ENCODE measurements at places on chromosomes 6 and 20. TPM values are rescaled to one million over a fixed set of nuclear protein-coding genes. Genes with fewer than 3 reads are reported as not detected.
A peak's percentile ranks its signal among the peaks of the same experiment; 100 is the strongest.

GRCh38 chr6:114339706-114340105 lies 3.1 kb downstream of the HS3ST5 start:
- H3K27me3 ChIP-seq: peaks cover 30% of the 10 kb centered on the region
- H3K36me3 ChIP-seq: peaks cover 1% of the 10 kb centered on the region
- no peak for DNase-seq
- no peaks in the 10 kb centered on the region for H3K4me1 ChIP-seq
- no peak overlapping the region for H3K4me3 ChIP-seq

DNA sequence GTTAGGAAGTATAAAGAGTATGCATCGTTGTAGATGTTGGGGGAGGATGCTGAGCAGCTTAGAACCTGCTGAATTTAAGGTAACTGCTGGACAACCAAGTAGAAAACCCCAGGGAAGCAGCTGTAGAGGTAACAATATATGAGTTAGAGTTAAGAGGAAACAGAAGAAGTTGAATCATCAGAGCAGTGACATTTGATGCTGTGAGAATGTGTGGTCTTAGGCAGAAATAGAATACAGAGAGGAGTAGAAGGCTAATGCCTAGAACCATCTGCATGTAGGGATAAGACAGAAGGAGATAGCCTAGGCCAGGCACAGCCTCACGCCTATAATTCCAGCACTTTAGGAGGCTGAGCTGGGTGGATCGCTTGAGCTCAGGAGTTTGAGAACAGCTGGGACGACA lies 22.6 kb upstream of the DYNLRB1 start:
- peaks cover 52% of the 10 kb centered on the region for H3K36me3 ChIP-seq
- no peak for DNase-seq
- no peak overlapping the region for H3K4me3 ChIP-seq

DNA sequence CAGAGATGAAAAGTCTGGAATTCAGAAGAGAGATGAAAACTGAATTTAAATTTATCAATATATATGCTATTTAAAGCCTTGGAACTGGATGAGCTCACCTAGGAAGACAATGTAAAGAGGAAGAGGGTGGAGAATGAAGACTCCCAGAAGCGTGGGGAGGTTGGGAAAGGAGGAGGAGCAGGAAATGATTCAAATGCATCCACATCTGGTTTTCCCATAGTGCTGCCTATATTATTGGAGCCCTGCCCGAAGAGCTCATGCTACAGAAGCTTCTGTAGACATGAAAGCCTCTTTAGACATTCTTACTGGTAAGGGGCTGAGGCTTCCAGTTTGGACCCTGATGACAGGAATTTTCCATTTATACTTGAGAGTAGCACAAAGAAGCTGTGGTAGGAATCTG lies 19.2 kb downstream of the PDE7B start:
- H3K4me1 ChIP-seq: peaks cover 23% of the 10 kb centered on the region
- H3K4me3 ChIP-seq: no peak overlapping the region
- peaks cover 15% of the 10 kb centered on the region for H3K36me3 ChIP-seq
- no peak for DNase-seq
- H3K27me3 ChIP-seq: no peaks in the 10 kb centered on the region

DNA sequence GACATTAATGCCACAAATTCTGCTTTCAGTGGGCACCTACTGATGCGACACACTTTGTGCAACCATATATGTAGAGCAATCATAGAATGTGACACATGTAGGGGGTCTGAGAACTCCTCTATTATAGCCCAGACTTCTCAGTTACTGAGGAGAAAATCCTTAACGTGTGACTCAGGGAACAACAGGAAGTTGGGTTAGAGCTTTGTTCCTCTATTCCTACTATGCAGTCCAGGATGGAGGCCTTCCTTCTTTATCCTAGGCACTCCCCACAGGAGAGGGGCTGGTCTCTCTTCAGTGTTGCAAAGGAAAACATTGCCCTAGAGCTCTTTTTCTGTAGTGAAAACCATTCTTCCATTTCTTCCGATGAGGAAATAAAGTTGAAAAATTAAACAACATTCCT lies 39.6 kb upstream of the RCAN2 start:
- no peak overlapping the region for H3K4me3 ChIP-seq
- no peaks in the 10 kb centered on the region for H3K27me3 ChIP-seq
- no peak overlapping the region for H3K27ac ChIP-seq
- no peak for DNase-seq

- DNase-seq: peak; percentile 76
- H3K4me3 ChIP-seq: peak within 1 kb of the TSS; percentile 90
- peaks cover 48% of the 10 kb centered on the region for H3K4me1 ChIP-seq
- peaks cover 25% of the 10 kb centered on the region for H3K36me3 ChIP-seq
Observed at GRCh38 chr6:28399350-28400121, at the start of gene ZSCAN12. Gene ZSCAN12 (minus strand): TSS chr6:28399747. CDS start chr6:28398405, 1,342 bp downstream.

DNA sequence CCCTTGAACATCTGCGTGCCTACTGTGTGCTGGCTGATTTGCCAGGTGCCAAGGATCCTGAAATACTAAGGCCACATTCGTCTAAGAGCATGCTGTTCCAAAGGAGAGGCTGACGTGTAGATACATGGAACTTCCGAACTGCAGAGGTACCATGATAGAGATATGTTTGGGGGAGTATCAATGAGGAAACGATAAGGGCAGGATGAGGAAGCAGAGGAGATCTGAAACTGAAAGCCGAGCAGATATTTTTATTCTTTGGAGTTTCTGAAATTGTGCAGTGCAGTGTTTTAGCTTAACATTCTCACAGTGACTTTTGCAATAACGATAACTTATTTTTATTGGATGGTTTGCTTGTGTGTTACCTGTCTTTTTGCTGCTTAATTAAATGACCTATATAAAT lies 24.3 kb downstream of the BMP6 start:
- peaks cover 14% of the 10 kb centered on the region for H3K27me3 ChIP-seq
- no peak overlapping the region for H3K27ac ChIP-seq
- no peaks in the 10 kb centered on the region for H3K4me1 ChIP-seq
- no peaks in the 10 kb centered on the region for H3K36me3 ChIP-seq

DNA sequence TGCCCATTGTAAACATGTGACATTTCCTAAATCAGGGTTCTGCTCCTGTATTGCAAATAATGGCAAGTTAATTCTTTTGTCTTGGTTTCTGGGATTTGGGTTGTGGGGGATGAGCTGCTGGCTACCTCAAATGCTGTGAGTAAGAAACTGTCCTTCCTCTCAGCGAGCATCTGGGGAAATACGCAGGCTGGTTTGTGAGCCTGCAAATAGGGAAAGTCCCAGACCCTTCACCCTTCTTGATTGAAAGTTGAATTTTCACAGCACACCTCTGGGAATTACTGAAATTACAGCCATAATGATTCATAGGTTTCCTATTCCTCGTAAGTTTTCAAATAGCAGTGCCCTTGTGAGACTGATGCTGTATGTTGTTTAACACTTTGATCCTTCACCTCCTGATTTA lies 138.1 kb downstream of the TBXT start:
- no peaks in the 10 kb centered on the region for H3K36me3 ChIP-seq
- no peaks in the 10 kb centered on the region for H3K27me3 ChIP-seq

- H3K4me1 ChIP-seq: peaks cover 25% of the 10 kb centered on the region
- no peak for DNase-seq
- no peaks in the 10 kb centered on the region for H3K36me3 ChIP-seq
- H3K27ac ChIP-seq: peak overlapping the region; percentile 21
- H3K4me3 ChIP-seq: no peak overlapping the region
Observed at GRCh38 chr6:30127238-30128093, 8.5 kb upstream of the TRIM40 start.

DNA sequence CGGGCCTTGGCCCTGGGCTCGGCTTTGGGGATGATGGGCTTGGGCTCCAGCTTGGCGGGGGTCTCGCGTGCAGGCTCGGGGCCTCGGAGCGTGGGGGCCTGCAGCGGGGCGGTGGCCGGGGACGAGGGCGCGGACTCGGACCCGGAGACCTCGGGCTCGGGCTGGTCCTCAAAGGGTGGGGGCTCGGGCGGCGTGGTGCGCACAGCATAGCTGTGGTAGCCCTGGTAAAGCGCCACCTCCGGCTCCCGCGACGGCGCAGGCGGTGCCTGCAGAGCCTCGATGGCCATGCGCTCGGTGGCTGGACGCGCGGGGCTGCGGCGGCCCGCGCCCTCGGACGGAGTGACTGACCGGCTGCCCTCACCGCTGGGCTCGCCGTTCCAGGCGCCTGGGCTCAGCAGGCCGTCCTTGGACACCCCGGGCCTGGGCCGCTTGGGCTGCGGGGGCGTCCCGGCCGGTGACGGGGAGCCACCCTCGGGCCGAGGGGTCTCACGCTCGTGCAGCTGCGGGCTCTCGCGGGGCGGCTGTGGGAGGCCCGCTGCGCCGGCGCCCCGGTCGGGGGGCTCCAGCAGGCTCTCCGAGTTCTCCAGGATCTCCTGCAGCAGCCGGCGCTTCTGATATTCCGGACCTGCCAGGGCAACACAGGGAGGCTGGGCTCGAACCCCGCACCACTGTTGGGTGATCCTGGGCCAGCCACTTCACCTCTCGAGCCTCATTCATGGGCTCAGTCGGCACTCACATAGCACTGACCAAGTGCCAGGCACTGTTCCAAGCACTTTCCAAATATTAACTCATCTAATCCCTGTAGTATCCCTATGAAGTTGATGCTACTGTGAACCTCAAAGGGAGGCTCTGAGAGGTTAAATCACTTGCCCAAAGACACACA lies 71.0 kb downstream of the JPH2 start:
- peaks cover 6% of the 10 kb centered on the region for H3K4me1 ChIP-seq
- H3K27me3 ChIP-seq: peaks cover 24% of the 10 kb centered on the region
- H3K36me3 ChIP-seq: no peaks in the 10 kb centered on the region
- no peak overlapping the region for H3K27ac ChIP-seq
- no peak overlapping the region for H3K4me3 ChIP-seq
- DNase-seq: no peak

- H3K4me1 ChIP-seq: peaks cover 47% of the 10 kb centered on the region
- H3K27ac ChIP-seq: no peak overlapping the region
- H3K27me3 ChIP-seq: no peaks in the 10 kb centered on the region
- H3K36me3 ChIP-seq: peaks cover 7% of the 10 kb centered on the region
- H3K4me3 ChIP-seq: no peak overlapping the region
- DNase-seq: no peak
Observed at GRCh38 chr6:156790711-156791319, 13.6 kb downstream of the ARID1B start.

DNA sequence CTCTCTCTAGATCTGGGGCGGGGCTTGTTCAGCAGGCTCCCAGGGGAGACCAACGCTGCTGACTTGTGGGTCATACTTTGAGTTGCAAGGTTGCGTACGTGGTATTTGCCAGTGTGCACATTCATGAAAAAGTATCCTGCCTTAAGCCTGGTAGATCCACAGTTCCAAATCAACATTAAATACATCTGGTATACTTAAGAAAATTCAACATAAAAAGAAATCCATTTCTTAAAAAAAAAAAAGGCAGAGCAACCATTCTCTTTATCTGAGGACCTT lies 81.4 kb downstream of the SLC22A3 start:
- H3K4me3 ChIP-seq: no peak overlapping the region
- H3K36me3 ChIP-seq: no peaks in the 10 kb centered on the region
- H3K27ac ChIP-seq: no peak overlapping the region
- H3K4me1 ChIP-seq: peaks cover 9% of the 10 kb centered on the region

- DNase-seq: no peak
- no peaks in the 10 kb centered on the region for H3K4me1 ChIP-seq
- peaks cover 2% of the 10 kb centered on the region for H3K27me3 ChIP-seq
- H3K27ac ChIP-seq: no peak overlapping the region
- H3K4me3 ChIP-seq: no peak overlapping the region
Observed at GRCh38 chr6:132253211-132253610, 148.1 kb downstream of the MOXD1 start.

DNA sequence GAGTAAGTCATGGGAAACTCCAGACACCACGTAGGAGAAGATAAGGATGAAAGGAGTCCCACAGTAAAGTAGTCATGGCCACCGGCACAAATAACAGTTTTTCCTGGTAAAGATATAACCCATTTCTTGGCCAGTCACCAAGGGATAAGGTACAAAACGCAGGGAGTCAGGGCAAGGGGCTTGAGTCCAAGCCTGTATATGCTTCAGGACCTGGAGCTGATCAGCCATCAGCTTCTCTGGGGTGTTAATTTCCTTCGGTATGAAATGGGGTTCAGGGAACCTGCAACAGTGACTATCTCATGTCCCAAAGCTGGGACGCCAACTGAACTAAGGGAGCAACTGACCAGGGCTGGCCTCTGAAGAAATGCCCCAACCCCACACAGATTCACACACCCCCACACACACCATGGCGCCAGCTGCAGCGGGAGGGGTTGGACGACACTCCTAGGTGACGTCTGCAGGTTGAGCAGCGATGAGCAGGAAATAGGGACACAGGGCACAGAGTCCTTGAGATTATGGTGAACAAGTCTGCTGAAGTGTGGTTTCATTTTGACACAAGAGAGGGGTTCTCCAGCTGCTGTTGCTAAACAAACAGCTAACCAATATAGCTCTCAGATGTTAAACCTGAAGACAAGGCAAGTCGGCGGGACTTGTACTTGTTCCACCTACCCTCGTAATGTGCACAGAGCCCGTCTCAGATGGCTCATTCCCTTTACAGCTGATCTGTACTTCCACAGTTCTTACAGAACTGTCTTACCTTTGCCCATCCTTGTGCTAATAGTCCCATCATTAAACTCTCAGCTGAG lies 7.4 kb upstream of the ADTRP start:
- no peaks in the 10 kb centered on the region for H3K36me3 ChIP-seq
- H3K27me3 ChIP-seq: no peaks in the 10 kb centered on the region
- H3K4me3 ChIP-seq: peak overlapping the region; percentile 28
- H3K4me1 ChIP-seq: peaks cover 13% of the 10 kb centered on the region
- peak; percentile 64 for DNase-seq

GRCh38 chr6:159902620-159903019 lies 11.8 kb downstream of the MAS1 start:
- no peaks in the 10 kb centered on the region for H3K36me3 ChIP-seq
- peaks cover 7% of the 10 kb centered on the region for H3K27me3 ChIP-seq
- no peak overlapping the region for H3K27ac ChIP-seq
- H3K4me3 ChIP-seq: no peak overlapping the region
- no peaks in the 10 kb centered on the region for H3K4me1 ChIP-seq

DNA sequence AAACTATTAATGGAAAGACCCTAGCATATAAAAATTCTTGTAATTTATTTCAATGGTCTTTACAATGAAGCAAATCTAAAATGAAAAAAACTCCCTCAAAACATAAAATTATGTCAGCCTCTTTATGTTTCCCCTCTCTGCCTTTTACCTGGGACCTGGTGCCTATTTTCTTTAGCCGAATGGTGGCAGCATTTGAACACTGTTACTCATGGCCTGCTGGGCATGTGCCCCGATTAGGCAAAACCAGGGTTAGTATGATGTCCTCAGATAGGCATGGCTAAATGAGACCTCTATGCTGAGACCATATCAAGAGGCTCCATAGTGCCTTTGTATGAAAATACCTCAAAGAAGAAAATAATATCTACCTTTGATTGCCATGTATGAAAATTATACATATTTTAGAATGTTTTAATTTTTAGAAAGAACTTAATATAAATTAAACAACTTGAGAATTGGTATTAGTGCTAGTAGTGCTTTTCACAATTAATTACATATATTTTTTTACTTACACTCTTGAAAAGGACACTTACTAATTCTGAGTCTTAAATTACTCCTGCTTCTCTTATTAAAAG lies 22.5 kb upstream of the C6orf58 start:
- no peak overlapping the region for H3K27ac ChIP-seq
- DNase-seq: no peak
- no peaks in the 10 kb centered on the region for H3K36me3 ChIP-seq
- no peaks in the 10 kb centered on the region for H3K4me1 ChIP-seq

- peaks cover 31% of the 10 kb centered on the region for H3K27me3 ChIP-seq
- no peak overlapping the region for H3K27ac ChIP-seq
- peaks cover 13% of the 10 kb centered on the region for H3K36me3 ChIP-seq
- H3K4me1 ChIP-seq: peaks cover 20% of the 10 kb centered on the region
- H3K4me3 ChIP-seq: no peak overlapping the region
- DNase-seq: no peak
Observed at GRCh38 chr20:25050501-25051350, 7.2 kb downstream of the ACSS1 start.

Gene TSHZ2
- 26.0 TPM for total RNA-seq

Gene C2
- 1.6 TPM for total RNA-seq

Gene HLA-DQB1
- total RNA-seq: 4.7 TPM

Gene SIRPD
- not detected for total RNA-seq

Gene CRISP3
- total RNA-seq: not detected

Gene ETV7
- total RNA-seq: 0.88 TPM

Gene VSX1
- total RNA-seq: not detected

Gene LY6G6F
- not detected for total RNA-seq

All from activated T-helper 1 cell treated with anti-CD3 and anti-CD28 coated beads, Interleukin-12 subunit alpha, Interleukin-12 subunit beta, Interleukin-2, Interleukin-4 antibody, amounts not matched to agents 30 ng/mL and 10 ng/mL and 1 ng/mL, durations not matched to agents 14 hours and 24 hours and 36 hours (primary cell).